ENCODE measurements at places on chromosomes 1 and 21.

DNA sequence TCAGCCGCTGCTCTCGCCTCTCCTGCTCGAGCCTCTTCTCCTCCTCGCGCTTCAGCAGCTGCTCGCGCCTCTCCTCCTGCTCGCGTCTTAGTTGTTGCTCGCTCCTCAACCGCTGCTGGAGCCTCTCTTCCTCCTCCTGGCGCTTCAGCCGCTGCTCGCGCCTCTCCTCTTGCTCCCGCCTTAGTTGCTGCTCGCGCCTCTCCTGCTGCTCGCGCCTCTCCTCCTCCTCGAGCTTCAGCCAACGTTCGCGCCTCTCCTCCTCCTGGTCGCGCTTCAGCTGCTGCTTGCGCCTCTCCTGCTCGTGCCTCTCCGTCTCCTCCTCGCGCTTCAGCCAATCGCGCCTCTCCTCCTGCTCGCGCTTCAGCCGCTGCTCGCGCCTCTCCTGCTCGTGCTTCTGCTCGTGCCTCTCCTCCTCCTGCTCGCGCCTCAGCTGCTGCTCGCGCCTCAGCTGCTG, 3.7 kb downstream of the TCHH start:
- no peak for DNase-seq

- no peak for DNase-seq
Measured at GRCh38 chr1:2544875-2545640, 11.1 kb upstream of the TNFRSF14 start.

DNA sequence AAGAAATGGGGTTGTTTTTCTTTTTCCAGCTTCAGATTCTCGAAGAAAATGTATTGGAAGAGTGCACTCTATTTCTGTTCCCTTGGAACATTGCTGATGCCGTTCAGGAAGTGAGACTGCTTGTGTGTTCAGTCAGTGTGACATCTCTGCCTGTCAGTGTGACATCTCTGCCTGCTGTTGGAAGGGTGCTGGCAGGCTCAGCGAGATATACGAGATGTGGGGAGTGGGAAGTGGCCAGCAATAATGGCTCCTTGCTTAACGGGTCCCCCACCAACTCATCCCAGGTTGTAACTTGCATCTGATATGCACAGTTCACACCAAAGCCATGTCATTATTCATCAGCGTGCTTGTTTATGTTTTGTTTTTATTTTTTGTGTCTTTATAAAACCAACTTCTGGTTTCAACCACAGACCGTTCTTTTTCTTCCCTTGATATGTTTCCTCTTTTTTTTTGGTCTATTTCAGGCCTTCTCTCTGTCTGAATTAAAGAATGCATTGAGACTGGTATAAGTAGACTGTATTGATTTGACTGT, 145.4 kb downstream of the GALNT2 start:
- DNase-seq, result no peak

- DNase-seq, result no peak
Measured at GRCh38 chr1:184014271-184014670, 23.3 kb downstream of the COLGALT2 start.

- DNase-seq, result no peak
Measured at GRCh38 chr1:19504796-19505692, 19.7 kb upstream of the CAPZB start.

- no peak for DNase-seq
Measured at GRCh38 chr21:35204125-35204524, 155.0 kb upstream of the RUNX1 start.

DNA sequence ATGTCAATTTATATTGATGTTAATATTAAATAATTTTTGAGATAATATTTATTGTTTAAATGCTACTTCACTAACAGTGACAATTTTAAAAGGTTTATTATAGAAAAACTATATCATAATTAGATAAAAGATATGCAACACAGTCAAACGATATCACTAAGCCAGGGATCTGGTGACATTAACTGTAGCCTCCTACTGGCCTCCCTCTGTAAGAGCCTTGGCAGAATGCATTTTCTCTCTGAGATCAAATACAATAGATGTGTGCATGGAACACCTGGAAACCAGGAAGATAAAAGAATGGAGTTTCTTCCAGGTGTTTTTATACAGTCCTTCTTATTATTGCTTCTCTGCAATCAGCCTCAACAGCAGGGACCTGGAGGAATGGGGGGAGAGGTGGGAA, 1762.1 kb downstream of the BRINP3 start:
- DNase-seq, result no peak
